Aorta (tissue), 5 donors: ENCODE measurements at places on chromosomes 1 and 21. TPM values are rescaled to one million over a fixed set of nuclear protein-coding genes. Genes with fewer than 3 reads are reported as not detected.
A peak's percentile ranks its signal among the peaks of the same experiment; 100 is the strongest.

DNA sequence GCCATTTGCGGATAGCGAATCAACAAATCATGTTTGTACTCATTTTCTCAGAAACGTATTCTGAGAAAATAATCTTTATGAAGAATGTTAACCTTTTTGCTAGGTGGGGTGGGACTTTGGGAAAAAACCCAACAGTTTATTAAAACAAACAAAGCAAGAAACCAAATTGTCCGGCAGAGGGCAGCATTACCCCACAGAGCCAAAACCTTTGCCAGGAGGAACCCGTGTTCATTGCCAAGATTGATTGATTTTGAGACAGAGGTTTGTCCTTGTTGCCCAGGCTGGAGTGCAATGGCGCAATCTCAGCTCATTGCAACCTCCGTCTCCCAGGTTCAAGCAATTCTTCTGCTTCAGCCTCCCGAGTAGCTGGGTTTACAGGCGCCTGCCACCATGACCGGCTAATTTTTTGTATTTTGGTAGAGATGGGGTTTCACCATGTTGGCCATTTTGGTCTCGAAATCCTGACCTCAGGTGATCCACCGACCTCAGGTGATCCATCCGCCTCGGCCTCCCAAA is 70.8 kb upstream of the RHOU start:
- H3K36me3 ChIP-seq, result no peaks in the 10 kb centered on the region
- no peak overlapping the region for H3K27ac ChIP-seq
- peak; percentile 88 for DNase-seq
- H3K4me1 ChIP-seq, result peaks cover 2% of the 10 kb centered on the region

DNA sequence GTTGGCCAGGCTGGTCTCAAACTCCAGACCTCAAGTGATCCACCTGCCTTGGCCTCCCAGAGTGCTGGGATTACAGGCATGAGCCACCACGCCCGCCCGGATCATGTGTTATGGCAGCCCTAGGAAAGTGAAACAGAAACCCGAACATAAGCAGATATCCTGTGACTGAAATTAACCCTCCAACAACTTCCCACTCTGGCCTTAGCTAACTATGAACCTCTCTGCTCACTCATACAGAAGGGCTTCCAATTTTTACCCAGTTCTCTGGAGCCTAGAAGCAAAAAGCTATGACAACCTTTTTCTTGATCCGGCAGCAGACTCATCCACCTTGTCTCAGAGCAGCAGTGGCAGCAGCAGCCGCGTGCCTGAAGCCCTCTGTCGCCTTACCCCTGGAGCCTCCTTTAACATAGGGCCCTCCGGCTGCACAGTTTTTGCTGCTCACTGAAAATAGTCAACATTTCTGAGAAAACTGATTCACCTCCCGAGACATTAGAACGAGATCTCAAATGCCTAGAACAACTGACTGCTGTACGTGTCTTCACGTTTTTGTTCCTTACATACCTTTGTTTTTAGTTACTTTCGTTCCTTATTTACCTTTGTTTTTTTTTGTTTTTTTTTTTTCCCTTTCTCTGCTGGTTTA is 9.3 kb downstream of the CBR1 start:
- H3K4me3 ChIP-seq, result no peak overlapping the region
- no peaks in the 10 kb centered on the region for H3K27me3 ChIP-seq
- H3K4me1 ChIP-seq, result no peaks in the 10 kb centered on the region
- no peak overlapping the region for H3K27ac ChIP-seq
- no peak for DNase-seq

- no peak overlapping the region for H3K27ac ChIP-seq
- no peaks in the 10 kb centered on the region for H3K4me1 ChIP-seq
- no peak for DNase-seq
These were observed 30.8 kb upstream of the KIF1B start for GRCh38 chr1:10179406-10180091.

DNA sequence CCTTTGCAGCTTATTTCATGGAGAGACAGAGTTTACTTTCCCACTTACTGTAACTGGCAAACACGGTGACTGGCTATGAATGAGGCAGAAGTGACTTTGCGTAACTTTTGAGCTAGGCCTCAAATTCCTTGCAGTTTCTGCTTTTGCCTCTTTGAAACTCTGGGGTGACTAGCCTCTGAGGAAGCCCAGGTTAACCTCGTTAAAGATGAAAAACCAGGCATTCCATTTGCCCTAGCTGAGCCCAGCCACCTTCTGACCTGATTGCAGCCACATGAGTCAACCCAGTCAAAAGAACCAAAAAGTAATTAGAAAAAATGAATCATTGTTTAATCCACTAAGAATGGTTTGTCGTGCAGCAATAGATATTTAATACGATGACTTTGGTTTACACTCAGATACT is 20.4 kb downstream of the PRMT6 start:
- no peaks in the 10 kb centered on the region for H3K36me3 ChIP-seq
- H3K4me3 ChIP-seq, result no peak overlapping the region
- H3K27ac ChIP-seq, result no peak overlapping the region
- H3K4me1 ChIP-seq, result no peaks in the 10 kb centered on the region

The CRB1 gene
- total RNA-seq, result 0.15 TPM

DNA sequence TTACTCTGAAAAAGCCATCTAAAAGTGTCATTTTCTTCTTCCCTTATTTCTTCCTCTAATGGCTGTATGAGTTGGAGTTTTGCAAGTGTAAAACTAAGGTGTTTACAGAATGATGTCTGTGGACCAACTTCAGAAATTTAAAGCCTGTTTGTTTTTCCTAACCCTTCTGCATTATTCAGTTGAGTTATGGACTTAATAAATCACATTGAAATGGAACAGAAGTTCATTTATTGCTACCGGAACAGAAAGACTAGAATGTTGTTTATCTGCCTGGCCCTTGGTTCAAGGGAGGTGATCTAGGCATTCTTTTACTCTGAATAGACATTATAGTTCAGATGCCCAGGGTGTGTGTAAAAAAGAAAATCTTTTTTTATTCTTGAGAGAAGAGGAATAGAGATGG is 24.8 kb downstream of the SYT14 start:
- H3K36me3 ChIP-seq, result no peaks in the 10 kb centered on the region
- no peak for DNase-seq
- H3K27me3 ChIP-seq, result no peaks in the 10 kb centered on the region
- no peaks in the 10 kb centered on the region for H3K4me1 ChIP-seq
- no peak overlapping the region for H3K4me3 ChIP-seq
- H3K27ac ChIP-seq, result no peak overlapping the region

The MAGOH gene
- 26.7 TPM for total RNA-seq

- H3K4me3 ChIP-seq, result no peak overlapping the region
- no peaks in the 10 kb centered on the region for H3K36me3 ChIP-seq
- H3K4me1 ChIP-seq, result no peaks in the 10 kb centered on the region
These were observed 46.5 kb upstream of the ACTRT2 start for GRCh38 chr1:2974701-2975301.

The SPATA45 gene
- not detected for total RNA-seq

The PAQR7 gene
- total RNA-seq, result 6.4 TPM

GRCh38 chr1:19811206-19811851 is 3.8 kb downstream of the RNF186 start:
- DNase-seq, result peak; percentile 72
- no peaks in the 10 kb centered on the region for H3K27me3 ChIP-seq
- H3K27ac ChIP-seq, result no peak overlapping the region
- no peaks in the 10 kb centered on the region for H3K4me1 ChIP-seq
- H3K4me3 ChIP-seq, result no peak overlapping the region
- no peaks in the 10 kb centered on the region for H3K36me3 ChIP-seq

- no peaks in the 10 kb centered on the region for H3K4me1 ChIP-seq
- DNase-seq, result peak; percentile 45
- no peak overlapping the region for H3K27ac ChIP-seq
- no peaks in the 10 kb centered on the region for H3K36me3 ChIP-seq
These were observed 4.6 kb upstream of the NBPF1 start for GRCh38 chr1:16617778-16618580.

The ALPL gene
- total RNA-seq, result 6.7 TPM

The KCNE2 gene
- 1.7 TPM for total RNA-seq

DNA sequence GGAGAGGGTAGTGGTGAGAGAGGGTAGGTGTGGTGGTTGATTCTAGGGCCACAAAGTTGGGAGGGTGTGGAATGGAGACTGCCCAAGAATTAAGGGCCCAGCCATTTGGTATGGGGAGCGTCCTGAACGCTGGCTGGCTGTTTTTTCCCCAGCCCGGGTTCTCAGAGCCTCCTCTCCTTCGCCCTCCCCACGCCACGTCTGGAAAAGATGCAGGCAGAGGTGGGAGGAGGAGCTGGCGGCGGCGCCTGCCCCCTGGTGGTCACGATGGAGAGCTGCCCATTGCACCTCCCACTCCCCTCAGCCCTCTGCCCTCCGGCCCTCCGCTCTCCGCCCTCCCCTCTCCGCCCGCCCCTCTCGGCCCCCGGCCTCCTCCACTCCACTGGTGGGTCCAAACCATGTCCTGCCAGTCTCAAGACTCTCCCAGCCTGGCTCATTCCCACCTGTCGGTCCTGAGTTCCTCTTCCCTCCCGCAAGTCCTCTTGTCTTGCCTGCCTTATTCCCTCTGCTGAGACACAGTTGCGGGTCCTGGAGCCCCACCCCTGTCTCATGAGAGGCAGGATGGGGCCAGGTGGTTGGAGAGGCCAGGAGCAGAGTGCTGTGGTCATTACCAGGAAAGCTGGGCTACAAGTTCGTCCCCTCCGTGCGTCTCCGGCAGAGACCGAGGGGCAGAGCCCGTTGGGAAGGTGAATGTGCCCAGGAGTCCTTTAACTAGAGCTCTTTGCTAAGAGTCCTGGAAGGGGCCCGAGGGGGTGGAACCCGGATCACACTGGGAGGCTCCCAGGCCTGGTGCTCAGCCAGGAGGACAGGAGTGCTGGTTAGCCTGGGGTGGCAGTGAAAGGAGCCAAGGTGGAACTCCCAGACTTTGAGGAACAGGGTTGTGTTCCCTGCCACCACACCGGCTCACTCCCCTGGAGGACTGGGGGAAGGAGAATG is 22.6 kb downstream of the ETNK2 start:
- peak; percentile 76 for DNase-seq
- no peaks in the 10 kb centered on the region for H3K4me1 ChIP-seq
- no peaks in the 10 kb centered on the region for H3K27me3 ChIP-seq
- H3K4me3 ChIP-seq, result no peak overlapping the region

DNA sequence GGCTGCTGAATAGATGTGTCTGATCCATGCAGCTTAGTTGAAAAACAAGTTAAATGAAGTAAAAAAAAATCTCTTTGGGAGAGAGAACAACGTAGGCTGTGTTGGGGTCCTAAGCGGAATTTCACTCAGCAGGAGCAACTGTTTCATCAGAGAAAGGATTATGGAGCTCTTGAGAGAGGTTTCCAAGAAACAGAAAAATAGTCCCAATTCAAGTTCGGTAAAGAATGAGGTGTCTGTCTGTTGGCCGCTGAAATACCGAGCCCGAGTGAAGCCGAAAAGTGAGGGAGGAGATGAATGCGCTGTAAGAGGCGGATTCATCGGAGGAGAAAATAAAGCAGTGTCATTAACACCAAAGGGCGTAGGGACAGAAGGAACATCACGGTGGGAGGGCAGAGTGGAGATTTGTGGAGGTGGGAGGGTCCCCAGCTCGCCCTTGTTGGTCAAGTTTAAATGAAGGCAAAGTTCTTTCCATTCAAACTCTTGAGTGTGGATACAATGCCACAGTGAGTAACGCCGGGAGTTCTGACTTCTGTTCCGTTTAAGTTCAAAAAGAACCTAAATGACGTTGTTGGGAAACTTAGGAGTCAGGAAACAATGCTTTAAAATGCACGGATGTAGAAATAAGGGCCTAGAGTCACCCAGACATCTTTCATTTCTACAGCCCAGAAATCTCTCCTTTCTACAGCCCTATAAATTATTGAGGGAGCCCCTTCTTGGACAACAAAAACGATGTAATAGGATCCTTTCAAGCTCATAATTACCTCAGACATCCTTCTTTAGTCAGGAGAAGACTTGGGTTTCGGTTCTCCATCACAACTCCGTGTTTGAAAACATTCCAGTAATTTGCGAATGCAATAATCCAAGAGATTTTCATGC is 15.6 kb upstream of the SLC45A1 start:
- peak overlapping the region; percentile 59 for H3K27ac ChIP-seq
- no peaks in the 10 kb centered on the region for H3K36me3 ChIP-seq
- no peaks in the 10 kb centered on the region for H3K27me3 ChIP-seq
- peaks cover 3% of the 10 kb centered on the region for H3K4me1 ChIP-seq
- DNase-seq, result no peak
- no peak overlapping the region for H3K4me3 ChIP-seq

- no peak overlapping the region for H3K4me3 ChIP-seq
- H3K27me3 ChIP-seq, result no peaks in the 10 kb centered on the region
- no peaks in the 10 kb centered on the region for H3K4me1 ChIP-seq
- H3K27ac ChIP-seq, result no peak overlapping the region
These were observed 88.0 kb downstream of the APP start for GRCh38 chr21:26082549-26082948.

DNA sequence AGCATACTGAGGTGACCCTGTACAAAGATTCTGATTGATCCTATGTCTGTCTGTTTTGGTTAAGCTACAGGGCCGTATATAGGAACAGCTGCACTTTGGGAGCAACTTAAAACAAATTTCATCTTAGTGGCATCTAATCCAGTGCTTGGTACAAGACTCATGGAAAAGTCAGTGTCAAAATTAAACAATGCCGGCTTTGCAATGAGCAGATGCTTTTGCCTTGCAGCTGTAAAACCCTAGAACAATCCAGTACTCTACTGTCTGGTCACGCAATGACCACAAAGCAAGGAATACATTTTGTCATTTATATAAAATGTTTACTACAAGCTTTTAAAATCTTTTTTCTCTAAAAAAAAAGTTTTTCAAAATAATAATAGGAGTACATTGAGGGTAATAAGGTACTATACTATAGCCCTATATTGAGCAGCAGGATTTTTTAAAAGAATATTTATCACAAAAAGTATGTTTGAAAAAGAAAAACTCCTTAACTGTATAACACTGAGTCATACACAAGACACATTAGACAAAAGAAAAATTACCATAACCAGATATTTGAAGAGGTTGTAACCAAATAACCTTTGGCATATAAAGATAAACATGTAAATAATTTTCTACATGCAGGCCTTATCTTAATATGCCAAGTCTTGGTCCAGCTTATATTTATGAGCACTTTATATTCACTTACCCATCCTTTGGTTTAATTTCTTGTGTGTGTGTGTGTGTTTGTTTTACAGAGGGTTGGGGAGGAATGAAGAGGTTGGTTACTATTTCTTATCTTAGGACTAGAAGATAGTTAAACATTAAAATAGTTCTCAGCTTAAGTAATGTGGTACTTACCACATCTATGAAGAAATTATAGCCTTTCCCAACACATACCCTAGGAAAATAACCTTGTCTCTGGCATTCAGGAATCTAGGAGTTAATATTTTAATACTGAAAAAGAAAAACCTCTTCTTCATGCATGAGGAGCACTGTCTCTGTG is 262.3 kb downstream of the FAF1 start:
- no peaks in the 10 kb centered on the region for H3K4me1 ChIP-seq
- H3K36me3 ChIP-seq, result no peaks in the 10 kb centered on the region
- DNase-seq, result no peak
- no peak overlapping the region for H3K4me3 ChIP-seq

- no peaks in the 10 kb centered on the region for H3K4me1 ChIP-seq
- no peak overlapping the region for H3K4me3 ChIP-seq
- H3K27ac ChIP-seq, result no peak overlapping the region
- H3K27me3 ChIP-seq, result no peaks in the 10 kb centered on the region
- DNase-seq, result no peak
These were observed 50.4 kb downstream of the RAP1GAP start for GRCh38 chr1:21618561-21619374.

The RBP7 gene
- total RNA-seq, result 30.2 TPM
